Activated naive CD4-positive, alpha-beta T cell treated with anti-CD3 and anti-CD28 coated beads, Interleukin-2, amount 50 U/mL, for 72 hours (primary cell): ENCODE measurements at places on chromosomes 16 and 17. TPM values are rescaled to one million over a fixed set of nuclear protein-coding genes. Genes with fewer than 3 reads are reported as not detected.

- no peak for DNase-seq
Observed at GRCh38 chr17:77478899-77479298, 338.1 kb downstream of the SEC14L1 start.

Gene ACSM2A
- total RNA-seq = not detected

GRCh38 chr17:63598281-63598680 lies 2.4 kb upstream of the TACO1 start:
- DNase-seq = no peak

Gene MGAT5B
- 0.77 TPM for total RNA-seq

DNA sequence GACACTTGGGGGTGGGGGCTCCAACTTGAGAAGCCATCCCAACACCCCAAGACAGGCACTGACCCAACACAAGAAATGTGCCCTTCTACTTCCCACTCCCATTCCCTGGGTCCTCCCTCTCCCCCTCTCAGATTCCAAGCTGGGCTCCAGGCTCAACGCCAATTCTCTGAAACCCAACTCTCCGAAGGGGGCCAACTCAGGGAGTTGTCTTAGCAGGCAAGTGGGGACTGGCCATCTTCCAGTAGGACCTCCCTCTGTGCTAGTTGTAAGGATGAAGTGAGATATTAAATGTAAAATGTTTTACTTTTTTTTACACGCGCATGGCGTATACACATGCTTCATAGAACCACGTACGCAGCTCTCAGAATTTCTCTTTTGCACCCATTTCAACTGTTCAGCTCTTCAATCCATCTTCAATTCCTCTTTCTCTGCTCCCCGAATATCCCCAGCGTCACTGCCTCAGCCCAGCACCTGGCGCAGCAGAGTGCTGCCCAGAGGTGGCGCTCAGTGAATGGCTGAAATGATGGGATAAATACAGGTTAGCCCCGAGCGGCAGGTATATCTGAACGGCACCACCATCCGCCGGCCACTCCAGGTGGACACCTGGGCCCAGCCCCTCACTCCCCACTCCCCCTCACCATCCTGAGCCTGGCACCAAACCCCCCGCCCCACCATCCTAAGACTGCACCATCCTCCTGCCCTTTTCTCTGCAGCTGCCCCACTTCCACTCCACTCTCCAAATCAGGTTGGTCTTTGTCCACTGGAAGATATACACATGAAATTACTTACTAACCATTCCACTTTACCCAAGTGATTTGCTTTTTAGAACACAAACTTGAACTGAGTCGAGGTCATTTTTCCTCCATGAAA lies 43.9 kb upstream of the TNRC6C start:
- no peak for DNase-seq

- DNase-seq = no peak
Observed at GRCh38 chr17:1228781-1229348, 41.4 kb upstream of the BHLHA9 start.

DNA sequence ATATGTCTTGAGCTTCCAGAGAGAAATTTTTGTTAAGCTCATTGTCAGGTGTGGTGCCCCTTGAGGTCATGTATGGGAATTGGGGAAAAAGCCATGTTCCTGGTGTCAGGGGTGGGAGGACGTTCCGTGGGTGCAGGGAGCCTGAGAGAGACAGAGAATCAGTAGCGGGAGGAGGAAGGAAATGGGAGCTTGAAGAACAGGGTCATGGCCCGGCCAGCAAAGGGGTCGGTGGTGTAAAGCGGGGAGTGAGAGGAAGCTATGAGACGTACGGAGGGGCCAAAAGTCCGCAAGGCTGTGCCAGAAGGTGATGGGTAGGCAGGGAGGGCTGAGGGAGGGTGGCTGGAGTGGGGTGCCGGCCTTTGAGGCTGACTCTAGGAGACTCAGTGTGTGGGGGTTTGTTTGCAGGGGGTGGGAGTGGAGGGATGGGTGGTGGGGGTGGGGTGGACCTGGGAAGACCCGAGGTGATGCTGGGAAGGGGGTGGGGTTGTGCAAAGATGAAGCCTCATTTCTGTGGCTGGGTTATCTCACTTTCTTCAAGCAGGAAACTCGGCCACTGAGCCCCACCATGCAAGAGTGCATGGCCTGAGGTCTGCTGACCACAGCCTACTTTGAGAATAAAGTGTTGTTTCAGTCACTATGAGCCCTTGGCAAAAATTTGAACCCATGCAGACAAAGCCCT lies 63.6 kb downstream of the PLCG2 start:
- no peak for DNase-seq

DNA sequence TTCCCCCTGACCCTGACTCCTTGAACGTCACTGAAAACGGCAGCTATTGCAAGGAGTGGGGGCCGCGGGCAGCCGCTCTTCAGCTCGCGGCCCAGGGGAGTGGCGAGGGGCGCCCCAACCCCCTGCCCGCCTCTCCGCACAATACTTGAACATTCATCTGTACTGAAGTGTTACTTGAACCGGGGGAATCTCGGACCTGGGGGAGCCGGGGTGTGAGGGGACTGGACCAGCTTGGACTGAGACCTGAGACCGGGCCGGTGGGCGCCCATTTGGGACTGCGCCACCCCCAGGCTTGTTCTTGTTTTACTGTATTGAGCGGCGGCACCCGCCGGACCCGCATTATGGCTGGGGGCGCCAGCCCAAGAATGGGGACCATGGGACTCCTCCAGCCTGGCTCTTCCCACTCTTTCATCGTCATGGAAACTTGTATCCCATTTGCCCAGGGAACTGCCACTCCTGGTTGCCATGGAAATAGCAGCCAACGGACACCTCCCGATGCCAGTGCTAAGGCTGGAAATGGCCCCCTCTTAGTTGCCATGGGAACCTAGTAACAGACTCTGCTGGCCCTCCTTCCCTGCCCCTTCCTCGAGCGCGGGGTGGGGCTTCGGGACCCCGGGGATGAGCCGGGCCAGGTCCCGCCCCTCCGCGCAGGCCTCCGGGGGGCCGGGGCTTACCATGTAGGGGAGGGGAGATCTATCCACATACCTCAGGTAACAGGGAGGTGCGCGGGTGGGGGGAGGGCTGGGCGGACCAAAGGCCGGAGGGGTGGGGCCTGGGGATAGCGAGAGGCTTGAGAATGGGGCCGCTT lies 805 bp upstream of the ORAI3 start:
- DNase-seq = no peak

GRCh38 chr17:72839131-72839725 lies 253.3 kb downstream of the SLC39A11 start:
- no peak for DNase-seq

Gene TBC1D3C
- not detected for total RNA-seq

Gene TSNAXIP1
- total RNA-seq = not detected

Gene PDIA2
- not detected for total RNA-seq

GRCh38 chr16:86038926-86039310 lies 140.0 kb downstream of the IRF8 start:
- no peak for DNase-seq

DNA sequence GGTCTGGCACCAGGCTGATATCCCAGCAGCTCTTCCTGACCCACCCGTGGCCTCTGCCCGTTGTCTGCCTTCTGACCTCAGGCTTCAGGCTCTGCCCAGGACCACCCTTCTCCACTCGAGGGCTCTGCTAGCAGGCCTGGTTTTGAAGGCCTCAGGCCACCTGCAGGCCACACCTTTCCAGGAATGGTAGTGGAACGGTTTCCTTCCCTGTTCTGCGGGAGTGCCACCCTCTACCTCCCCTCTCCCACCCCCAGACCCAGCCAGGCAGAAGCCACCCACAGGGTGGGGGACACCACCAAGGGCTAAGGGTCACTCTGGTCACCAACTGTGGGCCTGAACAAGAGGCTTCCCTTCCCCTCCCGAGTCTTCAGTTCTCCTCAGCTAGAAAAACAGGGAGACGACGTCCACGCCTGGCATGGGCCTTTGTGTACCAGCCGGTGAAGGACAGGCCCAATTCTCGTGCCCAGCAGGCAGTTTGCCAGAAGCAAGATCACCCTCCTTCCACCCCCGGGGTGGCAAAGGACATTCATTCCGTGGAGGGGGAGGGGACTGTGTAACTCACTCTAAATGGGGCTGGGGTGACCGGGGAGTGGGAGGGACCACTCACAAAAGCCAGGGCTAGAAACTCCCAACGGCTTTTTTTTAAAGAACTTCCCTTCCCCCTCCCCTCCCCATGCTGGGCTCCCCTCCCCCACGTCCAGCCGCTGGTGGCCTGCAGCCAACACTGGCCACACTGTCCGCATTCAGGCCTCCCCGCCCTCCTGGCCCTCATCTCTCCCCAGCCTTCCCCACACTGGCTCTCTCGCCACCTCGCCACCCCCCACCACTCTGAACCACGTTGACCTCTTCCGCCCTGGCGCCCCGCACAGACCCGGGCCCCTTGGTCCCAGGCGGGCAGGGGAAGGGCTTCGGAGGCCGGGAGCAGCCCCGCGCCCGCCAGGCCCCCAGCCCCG lies 7.7 kb downstream of the CBX4 start:
- no peak for DNase-seq
